ENCODE measurements at places on chromosomes 12 and 14.

- DNase-seq, result no peak
Observed at GRCh38 chr12:57090924-57091637, 2.2 kb downstream of the NAB2 start.

DNA sequence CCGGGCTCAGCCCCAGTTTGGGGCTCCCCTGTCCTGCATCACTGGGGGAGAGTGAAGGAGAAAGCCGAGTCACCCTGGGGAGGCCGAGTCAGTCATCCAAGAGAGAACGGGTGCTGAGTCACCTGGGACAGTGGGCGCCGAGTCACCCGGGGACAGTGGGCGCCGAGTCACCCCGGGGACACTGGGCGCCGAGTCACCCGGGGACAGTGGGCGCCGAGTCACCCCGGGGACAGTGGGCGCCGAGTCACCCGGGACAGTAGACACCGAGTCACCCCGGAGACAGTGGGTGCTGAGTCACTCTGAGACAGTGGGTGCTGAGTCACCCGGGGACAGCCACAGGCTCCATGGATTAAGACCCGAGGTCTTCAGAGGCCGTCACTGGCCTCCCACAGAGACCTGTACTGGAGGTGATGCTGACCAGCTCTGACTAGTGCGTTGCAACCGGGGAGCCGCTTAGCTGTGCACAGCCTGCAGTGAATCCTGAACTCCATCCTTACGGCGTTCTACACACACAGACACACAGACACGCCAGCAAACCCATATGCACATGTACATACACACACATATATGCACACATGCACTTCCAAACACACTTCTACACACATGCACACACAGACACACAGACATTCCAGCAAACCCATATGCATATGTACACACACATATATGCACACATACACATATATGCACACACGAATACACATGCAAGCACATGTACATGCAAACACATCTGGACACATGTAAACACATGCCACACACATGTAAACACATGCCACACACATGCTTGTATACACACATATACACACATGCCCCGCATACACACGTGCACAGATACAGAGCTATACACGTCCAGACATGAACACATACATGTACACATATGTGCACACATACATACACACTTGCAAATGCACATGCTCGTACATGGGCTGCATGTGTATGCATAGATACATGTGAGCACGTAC lies 64.9 kb upstream of the GALNT9 start:
- no peak for DNase-seq

GRCh38 chr14:100034468-100034867 lies 30.8 kb upstream of the EVL start:
- DNase-seq, result no peak

GRCh38 chr14:26855077-26855753 lies 257.4 kb upstream of the NOVA1 start:
- no peak for DNase-seq

DNA sequence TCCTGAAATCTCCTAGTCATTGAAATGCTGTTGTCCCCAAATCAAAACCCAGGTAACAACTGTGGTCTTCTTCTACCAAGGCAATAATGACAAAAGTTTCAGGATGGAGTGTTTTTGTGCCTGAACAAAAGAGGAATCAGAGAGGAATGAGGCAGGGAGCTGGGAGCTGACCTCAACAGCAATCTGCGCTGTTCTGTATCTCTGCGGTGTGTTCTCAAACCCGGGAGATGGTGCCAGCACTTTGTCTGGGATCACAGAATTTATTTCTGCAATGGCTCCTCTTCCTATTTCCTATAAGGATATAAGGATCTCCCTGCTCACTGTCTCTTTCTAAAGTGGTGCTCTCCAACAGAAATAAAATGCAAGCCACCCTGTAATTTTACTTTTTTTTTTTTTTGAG lies 449 bp upstream of the GLT8D2 start:
- DNase-seq, result no peak

All from stimulated activated CD8-positive, alpha-beta memory T cell treated with anti-CD3 and anti-CD28 coated beads, Interleukin-15, amount 100 ng/mL, for 24 hours (primary cell).